ENCODE measurements at places on chromosomes 6 and 20.

GRCh38 chr6:122710908-122711635 lies 68.4 kb upstream of the FABP7 start:
- DNase-seq: no peak

DNA sequence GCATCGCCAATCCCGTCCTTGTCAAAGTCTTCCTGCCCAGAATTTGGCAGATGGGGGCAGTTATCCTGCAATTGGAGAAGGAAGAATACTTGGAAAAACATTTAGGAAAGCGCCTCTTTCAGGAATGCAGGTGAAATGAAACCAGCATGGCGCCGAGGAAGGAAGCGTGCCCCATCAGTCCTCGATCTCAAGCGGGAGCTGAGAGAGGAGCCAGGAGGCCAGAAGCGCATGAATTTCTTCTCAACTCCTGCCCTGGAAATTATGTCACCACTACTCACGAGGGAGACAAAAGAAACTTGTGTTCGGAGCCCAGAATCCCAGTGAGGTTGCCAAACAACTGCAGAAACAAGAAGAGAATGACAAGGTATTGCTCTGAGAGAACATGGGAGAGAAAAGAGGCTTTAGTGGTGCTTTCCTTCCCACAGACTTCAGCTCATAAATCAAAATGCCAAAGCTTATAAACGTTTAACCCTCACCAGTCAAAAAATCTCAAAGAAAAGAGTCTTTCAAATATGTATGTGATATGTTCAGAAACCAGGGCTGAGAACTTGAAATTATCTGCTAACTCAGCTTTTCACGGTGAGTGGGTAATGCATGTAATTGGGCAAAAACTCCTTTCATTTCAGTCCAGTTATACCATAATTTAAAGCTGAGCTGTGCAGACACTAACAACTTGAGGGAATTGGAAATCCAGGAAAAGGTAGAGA lies 23.9 kb downstream of the THBS2 start:
- no peak for DNase-seq

DNA sequence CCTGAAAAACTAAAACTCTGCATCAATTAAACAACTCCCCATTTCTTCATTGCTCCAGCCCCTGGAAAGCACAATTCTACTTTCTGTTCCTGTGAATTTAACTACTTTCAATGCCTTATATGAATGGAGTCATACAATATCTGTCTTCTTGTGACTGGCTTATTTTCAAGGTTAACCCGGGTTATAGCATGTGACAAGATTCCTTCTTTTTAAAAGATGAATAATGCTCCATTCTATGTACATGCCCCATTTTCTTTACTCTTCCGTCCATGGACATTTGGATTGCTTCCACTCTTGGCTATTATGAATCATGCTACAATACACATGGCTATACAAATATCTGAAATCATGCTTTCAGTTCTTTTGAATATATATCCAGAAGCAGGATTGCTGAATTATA lies 334.9 kb upstream of the ID4 start:
- no peak for DNase-seq

DNA sequence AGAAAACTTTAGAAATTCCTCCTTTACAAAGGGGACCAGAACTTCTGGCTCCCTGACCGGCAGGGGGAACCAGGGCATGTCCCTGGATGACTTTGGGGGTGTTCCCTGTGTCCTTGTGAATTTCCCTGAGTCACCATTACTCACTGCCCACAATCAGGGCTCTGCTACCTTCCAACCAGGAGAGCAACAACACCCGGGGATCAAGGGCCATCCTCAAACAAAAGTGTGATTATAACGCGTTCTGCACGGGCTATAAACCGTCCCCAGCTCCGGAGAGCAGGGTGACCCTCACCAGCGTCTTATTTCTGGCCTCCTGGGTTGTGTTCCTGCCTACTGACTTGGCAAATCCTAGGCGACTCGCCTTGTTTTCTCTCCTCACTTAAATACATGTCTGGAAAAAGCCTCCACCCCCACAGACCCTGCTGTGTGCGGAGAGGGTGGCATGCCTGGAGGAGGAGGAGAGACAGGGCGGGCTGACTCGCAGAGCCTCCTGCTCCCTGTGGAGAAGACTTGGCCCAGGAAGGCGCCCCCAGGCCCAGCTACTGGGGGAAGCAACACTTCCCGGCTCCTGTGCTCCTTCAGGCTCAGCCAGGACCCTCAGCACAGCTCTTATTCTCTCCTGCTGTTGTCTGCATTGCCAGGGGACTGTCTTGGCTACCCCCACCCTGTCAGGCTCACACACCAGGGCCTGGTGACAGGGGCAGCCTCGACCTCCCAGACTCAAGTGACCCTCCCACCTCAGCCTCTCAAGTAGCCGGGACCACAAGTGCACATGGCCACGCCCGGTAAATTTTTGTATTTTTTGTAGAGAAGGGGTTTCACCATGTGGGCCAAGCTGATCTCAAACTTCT lies 54.1 kb downstream of the FGD2 start:
- DNase-seq: no peak

Data from NCI-H1694 treated with DMSO at 0.1 percent for 48 hours (cell line).